ENCODE measurements at places on chromosomes 5 and 9.

DNA sequence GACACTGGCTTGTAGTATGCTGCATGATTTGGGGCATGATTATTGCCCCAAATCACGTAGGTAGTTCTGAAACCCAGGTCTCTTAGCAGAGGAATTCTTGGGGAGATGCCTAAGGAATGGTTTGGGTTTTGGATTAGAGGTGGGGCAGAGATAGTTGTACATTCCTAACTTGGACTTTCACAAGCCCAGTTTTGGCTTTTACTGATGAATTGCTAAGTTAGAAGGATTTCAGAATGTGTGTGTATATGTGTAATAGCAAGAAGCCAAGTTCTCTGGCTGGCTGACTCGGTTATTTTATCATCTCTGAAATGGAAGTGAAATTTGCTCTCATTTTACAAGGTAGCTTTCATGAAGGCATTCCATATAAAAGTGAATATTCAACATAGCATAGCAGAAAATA, 23.8 kb upstream of the ZNF131 start:
- no peak for DNase-seq

DNA sequence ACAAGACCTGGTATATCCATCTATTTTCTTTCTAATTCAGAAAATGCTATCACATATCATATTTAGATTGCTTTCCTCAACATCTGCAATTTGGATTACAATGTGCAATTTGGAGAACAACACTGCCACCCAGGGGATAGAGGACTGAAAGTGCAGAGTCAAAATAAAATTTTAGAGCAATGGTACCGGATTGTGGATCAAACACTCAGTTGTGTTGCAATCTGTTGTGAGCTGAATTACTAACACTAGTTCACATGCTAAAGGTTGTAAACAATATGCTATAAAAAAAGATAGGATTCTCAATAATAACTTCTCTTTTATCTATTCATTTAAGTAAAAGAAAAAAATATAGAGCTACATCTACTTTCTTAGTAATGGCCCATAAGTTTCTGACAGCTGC, 11.9 kb upstream of the SRFBP1 start:
- DNase-seq: no peak

DNA sequence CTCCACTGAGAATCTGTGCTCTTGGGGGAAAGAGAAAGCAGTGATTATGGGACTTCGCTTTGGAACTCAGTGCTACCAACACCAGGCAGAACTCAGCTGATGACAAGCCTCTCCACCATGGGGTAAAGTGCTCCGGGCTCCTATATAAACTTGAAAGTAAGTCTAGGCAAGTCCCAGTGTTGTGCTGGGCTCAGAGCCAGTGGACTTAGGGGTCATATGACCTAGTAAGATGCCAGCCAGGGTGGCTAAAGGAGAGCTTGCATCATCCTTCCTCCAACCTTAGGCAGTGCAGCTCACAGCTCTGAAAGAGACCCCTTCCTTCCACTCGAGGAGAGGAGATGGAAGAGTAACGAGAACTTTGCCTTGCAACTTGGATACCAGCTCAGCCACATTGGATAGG, 35.1 kb upstream of the FREM1 start:
- DNase-seq: no peak

DNA sequence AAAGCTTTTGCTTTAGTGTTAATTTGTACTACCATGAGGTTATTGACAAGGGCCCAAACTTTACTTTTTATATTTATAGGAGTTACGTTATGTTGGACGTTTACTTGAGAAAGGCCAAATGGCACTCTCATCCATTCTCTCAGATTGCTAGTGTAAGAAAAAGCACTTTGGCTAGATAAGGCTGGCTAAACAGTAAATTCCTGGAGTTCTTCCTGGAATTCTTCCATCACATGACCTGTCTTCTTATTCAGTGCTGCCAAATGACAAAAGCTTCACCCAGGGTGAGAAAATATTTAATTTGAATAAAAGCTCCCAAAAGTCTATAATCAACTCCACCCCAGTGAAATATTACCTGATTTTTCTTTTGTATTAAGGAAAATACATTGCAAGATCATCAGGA, 1568.9 kb upstream of the ACO1 start:
- no peak for DNase-seq

GRCh38 chr5:141491323-141492167, 2.7 kb downstream of the PCDHGC5 start:
- DNase-seq: no peak

GRCh38 chr9:126149661-126150060, 177.0 kb upstream of the MVB12B start:
- no peak for DNase-seq

DNA sequence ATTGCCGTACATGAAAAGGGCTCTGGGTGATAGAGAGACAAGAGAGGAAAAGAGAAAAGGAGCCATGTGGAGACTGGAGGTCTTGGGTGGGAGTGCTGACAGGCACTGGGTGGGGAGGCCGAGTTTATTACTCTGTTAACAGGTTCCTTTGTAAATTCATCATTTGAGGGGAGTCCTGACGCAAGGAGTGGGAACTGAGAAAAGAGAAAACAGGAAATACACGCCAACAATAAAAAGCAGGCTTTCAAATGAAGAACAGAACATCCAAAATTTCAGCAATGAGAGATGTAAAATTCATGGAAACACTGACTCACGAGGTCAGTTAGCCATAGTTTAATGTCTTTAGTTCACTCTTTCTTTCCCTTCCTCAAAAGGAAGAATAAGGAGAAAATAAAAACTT, 342.8 kb downstream of the TMEM167A start:
- DNase-seq: no peak

Data from HS-27A (cell line).